ENCODE measurements at places on chromosomes 11 and 22.
A peak's percentile ranks its signal among the peaks of the same experiment; 100 is the strongest.

DNA sequence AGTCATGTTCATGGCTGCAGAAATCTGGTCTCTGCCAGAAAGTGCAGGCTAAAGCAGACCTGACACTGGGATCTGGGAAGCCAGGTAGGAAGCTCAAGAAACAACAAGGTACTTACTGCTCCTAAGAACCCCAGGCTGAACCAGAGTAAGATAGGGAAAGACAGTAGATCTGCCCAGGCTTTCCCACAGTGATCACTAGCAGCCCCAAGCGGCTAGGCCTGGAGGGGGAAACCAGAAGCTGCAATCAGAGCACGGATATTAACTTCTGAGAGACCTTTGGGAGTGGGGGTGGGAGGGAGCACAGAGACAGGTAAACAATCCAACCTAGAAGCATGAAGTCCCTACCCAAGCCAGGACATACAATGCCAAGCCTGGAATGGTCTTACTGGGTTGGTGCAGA, 135.2 kb upstream of the C11orf58 start:
- no peak for DNase-seq

DNA sequence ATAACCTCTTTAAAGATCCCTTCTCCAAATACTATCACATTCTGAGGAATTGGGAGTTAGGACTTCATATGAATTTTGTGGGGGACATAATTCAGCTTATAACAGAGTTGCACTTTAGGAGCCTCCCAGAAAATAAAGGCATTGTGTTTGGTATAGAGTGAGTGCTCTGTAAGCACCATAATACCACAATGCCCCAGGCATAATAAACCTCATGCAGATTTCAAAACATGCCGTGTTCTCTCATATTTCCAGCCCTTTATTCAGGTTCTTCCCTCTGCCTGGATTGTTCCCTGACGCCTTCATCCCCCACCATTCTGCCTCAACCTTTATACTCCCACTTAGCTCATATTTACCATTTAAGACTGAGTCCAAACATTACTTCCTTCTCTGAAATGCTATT, 398.8 kb upstream of the FAT3 start:
- no peak for DNase-seq

DNA sequence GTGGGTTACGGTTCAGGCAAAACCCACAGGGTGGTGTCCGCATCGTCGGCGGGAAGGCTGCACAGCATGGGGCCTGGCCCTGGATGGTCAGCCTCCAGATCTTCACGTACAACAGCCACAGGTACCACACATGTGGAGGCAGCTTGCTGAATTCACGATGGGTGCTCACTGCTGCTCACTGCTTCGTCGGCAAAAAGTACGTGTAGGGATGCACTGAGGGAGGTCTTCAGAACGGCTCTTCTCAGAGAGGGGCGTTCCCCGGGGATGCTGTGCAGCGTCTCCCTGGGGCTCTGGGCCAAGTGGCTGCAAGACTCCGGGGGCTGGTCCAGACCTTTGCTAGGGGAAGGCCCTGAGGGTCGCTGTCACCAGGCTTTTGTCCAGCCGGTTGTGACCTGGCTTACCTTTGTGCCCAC, 1.3 kb downstream of the ACR start:
- no peak for DNase-seq

DNA sequence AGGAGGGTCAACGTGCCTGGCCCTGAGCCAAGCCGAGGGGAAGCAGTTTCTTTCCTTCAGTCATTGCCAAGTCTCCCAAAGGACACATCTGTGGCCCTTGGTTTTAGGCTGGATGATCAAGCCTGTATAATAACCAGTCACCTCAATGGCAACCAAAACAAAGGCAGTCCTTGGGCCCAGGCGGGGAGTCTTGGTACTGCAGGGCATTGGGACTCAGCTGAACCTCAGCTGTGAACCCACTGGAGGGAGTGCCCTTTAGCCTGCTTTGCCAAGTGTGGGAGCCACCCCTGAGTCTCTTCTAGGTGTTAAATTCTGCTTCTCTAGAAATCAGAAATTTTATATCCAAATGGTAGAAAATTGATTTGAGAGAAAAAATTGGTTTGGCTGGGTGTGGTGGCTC, 36.9 kb downstream of the CPT1A start:
- DNase-seq = no peak

DNA sequence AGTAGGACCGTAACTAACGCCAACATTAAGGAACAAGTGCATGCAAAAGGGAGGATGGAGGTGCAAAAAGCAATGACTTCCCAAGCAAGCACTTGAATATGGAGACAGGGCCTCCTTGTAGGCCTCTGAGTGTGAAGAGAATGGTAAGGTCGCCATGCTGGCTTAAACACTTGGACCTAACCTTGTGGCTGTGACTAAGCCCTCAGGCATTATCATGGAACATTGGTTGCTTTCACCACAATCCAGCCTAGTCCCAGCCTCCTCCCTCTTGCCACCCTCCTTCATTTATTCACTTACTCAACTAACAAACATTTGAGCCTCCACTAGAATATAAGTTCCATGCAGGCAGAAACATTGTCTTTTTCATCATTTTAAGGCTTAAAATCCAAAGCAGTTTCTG, 11.9 kb upstream of the SYTL2 start:
- DNase-seq = peak; percentile 31

DNA sequence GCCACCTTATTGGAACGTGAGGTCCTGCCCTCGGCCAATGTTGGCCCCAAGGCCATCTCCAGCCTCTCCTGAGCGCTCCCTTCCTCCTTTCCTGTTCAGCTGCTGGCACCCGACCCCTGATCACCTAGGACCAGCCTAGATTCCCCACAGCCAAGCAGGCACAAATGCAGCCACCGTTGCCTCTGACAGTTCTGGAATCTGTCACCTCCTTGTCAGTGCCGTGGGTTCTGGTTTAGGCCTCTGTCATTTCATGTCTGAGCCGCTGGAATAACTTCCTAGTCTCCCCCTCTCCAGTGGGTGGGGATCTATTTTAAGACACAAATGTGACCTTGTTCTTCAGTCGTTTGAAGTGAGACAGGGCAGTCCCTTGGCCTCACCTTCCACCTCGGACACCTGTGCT, 29.7 kb downstream of the FADS3 start:
- no peak for DNase-seq

GRCh38 chr11:103436131-103436770, 327.0 kb downstream of the DYNC2H1 start:
- DNase-seq = no peak

DNA sequence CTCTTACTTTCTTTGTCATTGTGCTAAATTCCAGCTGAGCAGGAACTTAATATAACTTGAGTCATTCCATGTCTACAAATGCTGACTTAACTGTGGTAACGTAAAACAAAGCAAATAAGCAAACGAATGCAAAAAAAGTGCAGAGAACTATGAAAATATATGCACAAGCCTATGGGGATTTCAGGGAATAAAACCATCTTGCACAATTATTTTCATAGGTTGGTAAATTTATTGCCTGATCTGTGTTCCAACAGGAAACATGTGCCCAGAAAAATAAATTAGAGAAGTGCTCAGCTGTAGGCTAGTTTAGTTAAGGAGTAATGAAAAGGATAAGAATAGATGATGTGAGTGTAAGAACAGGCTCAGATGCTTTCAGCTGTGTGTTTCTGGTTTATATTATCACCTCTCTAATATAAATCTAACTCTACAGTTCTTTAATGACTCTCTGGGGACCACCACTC, 1169.3 kb downstream of the LRRC4C start:
- DNase-seq = no peak

GRCh38 chr11:2778630-2779498, 79.1 kb upstream of the KCNQ1OT1 start:
- peak; percentile 68 for DNase-seq

- DNase-seq = no peak
Observed at GRCh38 chr11:10941414-10941813, 83.6 kb upstream of the ZBED5 start.
